Calu3 (cell line): ENCODE measurements at places on chromosomes 3 and 15.
A peak's percentile ranks its signal among the peaks of the same experiment; 100 is the strongest.

DNA sequence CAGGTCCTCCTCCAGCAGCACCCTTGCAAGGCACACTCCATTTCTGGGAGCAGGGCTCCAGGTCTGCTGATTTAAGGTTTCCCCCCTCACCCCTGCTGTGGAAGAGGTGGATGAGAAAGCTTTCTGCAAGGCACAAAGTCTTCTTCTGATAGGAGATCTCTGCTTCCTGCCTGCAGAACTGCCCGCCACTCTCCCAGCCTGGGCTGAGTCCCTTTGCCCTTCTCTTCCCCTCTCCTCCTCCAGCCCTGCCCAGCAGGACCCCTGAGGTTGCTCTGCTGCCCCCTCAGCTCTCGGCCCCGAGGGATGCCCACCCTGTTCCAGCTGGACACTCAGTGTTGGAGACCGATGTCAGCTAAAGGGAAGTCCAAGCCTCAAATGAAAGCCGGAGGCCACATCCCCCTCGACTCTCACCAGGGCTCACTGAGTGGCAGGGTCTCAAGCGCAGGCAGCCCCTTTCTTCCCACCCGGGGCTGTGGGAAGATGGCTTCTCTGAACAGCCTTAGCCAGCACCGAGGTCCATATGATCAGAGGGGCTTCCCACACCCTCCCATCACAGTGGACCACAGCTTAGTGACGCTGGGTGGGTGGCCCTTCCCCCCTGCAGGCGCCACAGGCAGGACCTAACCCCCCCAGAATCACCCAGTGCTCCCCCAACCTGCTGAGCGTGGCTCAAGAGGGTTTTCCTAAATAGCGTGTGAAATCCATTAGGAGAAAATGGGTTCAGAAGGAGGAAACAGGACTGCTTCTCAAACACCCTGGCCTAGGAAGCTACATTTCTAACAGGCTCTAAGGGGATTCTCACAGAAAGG lies 4.0 kb downstream of the ATP10A start:
- DNase-seq: no peak

DNA sequence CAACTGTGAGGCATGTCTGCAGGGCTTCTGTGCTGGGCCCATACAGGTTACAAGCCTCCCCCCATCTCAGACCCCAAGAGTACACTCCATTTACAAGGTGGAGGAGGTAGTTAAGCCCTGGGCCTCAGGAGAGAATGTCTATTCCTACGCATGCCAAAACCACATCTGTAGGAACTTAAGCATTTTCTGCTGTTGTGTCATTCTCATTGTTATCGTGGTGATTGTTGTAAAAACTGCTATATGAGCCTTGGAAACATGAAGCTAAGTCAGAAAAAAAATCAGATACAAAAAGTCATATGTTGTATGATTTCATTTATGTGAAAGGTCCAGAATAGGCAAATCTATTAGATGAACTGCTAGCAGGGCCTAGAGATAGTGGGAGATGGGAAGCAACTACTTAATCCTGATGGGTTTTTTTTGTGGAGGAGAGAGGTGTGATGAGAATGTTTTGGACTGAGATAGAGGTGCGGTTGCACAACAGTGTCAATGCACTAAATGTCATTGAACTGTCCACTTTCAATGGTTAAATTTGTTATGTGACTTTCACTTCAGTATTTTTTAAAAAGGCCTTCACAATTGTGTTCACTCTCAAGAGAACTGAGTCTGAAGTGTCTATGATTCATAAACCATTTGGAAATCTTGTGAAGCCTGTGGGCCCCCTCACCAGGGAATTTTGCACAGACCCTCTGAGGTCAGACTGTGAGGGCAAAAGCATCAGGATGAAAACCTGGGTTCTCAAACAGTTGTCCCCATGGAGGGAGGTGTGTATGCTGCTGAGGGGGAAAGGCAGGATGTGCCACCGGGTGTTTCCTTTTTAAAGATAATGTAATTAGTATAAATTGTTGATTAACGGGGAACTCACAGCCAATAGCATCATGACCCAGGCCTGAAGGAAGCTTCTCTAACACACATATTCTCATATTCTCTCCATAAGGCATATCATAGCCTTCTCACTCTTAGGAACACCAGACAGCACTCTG lies 3.2 kb downstream of the RTP3 start:
- DNase-seq: no peak

DNA sequence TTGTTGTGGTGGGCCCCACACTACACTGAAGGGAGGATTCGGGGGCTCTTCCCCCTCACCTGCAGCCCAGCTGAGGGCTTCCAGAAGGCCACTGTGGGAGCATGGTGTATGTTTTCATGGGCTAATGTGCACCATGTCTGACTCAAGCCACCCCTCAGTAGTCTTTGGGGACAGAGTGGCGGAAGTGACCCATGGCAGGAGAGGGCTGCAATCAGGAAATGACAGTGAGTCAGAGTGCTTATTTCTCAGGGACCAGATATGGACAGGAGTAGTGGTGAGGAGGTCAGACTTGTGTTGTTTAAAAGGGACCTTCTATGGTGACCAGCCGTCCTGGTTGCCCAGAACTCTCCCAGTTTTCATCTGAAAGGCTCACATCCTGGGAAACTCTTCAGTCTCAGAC lies 32.8 kb upstream of the SLC9A9 start:
- no peak for DNase-seq

DNA sequence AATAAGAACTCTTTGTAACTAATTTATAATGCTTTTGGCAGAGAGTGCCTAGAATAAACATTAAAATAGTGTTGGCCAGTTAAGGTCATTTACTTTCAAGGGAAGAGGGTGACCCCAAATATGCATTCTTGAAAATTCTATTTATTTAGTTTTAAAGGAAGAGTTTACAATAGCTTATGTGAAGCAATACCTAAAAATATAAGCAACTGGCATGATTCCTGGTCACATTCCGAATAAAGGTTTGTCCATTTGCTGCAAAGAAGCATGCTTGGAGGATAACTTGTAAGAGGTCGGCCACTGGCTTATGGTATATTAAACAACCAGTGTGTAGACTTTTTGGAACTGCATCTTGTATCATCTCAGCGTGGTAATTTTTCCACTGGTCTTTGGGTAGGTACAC lies 10.2 kb downstream of the MITF start:
- no peak for DNase-seq

DNA sequence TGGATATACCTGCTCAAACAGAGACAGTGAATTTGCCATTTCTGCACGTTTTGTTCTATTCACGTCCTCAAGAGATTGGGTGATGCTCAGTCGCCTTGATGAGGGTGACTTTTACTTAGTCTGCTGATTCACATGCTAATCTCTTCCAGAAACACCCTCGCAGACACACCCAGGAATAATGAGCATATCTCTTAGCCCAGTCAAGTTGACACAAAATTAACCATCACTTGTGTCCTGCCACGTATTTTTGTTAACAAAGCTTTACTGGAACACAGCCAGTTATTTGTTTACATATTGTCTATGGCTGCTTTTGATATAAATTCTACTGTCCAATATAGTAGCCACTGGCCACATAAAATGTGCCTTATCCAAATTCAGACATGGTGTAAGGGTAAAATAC lies 218.3 kb downstream of the FHIT start:
- DNase-seq: no peak

DNA sequence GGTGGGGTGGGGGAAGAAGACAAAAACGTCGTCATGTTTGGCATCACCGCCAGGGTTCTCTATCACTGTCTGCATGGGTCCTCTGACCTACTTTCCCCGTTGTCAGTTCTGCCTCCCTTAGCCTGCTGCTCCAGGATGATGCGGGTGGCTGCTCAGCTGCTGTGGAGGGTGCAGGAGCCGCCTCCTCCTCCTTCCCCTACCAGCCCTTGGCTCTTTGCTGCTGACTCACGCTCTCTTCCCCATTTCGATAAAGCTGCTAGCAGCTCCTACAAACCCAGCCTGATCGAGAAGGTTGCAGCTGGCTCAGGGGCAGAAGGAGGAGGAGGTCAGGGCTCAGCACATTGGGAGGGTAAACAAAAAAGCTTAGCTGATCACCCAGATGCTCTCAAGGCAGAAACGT lies 49.5 kb upstream of the SEC13 start:
- no peak for DNase-seq

DNA sequence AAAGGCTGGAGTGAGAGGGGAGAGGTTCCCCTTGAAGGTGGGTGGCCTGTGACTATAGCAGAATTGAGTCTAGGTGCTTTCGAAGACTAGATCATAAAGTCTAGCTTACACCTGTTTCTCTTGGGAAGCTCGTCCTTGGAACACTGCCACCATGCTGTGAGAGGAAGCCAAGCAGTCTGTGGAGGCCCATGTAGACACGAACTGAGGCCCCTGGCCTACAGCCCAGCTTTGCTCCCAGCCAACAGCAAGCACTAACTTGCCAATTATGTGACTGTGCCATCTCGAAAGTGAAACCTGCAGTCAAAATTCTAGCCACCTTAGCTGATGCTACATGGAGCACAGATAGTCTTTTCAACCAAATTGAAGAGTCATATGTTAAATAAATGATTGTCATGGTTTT lies 190.5 kb upstream of the NECTIN3 start:
- peak; percentile 27 for DNase-seq

- DNase-seq: no peak
These were observed 63.4 kb upstream of the PSMD6 start for GRCh38 chr3:64086479-64087252.

- DNase-seq: peak; percentile 10
These were observed 37.4 kb downstream of the ZNF860 start for GRCh38 chr3:32018757-32019564.

DNA sequence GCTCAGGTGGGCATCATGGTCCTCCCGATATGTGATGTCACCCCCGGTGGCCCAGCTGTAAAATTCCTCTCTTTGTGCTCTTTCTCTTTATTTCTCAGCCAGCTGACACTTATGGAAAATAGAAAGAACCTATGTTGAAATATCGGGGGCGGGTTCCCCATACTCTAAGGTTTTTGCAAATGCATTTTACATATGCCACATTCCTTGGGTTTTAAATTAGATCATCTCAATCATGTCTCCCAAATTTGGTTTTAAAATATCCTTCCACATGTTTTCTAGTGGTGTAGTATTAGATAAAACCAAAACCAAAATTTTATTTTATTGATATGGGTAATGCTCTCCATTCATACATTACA lies 4.4 kb upstream of the TMEM62 start:
- DNase-seq: no peak

DNA sequence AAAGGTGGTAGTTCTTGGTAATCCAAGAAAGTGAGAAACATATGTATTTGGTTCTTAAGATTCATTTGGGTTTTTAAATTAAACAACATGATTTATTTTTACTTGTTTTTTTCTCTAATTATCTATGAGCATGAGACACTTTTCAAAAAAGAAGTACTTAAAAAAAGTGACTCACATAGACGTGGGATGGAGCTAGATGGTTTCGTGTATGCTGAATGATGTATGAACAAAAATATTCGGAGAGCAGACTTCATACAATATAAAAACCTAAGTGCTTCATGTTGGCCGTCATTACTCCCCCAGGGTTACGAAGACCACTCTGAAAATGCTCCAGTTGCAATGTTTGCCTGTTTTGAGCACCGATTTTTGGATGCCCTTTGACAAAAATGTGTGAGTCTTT lies 90.9 kb downstream of the RORA start:
- no peak for DNase-seq

DNA sequence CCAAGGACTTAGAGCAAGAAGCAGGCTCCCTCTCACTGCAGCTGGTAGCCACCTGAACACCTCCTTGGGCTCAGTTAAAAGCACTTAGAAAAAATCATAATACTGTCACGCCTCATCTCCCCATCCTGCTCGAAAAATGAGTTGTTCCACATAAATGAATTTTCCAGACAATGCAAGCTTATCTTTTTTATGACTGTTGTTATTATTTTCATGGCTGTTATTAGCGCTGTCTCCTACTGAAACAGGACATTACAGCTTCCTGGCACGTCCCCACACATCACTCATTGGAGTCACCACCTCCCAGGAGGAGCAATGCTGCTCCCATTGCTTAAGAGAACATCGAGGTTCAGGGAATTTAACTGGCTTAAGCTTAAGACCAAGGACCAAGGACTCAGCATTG lies 26.5 kb downstream of the CCDC33 start:
- DNase-seq: no peak

DNA sequence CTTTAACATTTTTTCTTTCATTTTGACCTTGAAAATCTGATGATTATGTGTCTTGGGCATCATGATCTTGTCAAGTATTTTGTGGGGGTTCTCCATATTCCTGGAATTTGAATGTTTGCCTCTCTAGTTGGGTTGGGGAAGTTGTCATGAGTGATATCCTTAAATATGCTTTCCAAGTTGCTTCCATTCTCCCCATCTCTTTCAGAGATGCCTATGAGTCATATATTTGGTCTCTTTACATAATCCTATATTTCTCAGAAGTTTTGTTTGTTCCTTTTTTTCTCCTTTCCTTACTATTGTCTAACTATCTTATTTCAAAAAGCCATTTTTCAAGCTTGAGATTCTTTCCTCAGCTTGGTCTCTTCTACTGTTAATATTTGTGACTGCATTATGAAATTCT lies 69.0 kb upstream of the CCDC80 start:
- DNase-seq: no peak

GRCh38 chr3:168604767-168605166 lies 509.0 kb upstream of the GOLIM4 start:
- DNase-seq: no peak

- no peak for DNase-seq
These were observed 113.1 kb downstream of the POLR2M start for GRCh38 chr15:57819646-57820045.

DNA sequence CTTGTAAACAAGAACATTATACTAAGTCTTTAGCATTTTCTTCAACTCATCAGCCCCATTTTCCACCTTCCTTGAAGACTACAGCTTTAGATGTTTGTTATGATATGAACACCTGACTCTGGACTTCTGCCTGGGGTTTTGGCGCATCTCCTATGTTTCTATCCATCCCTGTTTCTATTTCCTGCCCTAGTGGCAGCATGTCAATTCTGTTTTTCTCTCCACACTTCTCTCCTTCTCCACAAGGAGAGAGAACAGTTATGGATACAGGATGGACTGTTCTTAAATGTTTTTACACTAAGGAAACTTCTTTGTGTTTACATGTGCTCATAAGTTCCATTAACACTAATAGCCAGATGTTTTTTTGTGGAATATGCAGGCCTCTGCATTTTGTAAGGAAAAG lies 423.3 kb upstream of the IL12A start:
- DNase-seq: no peak

GRCh38 chr3:37227870-37228549 lies 53.6 kb upstream of the LRRFIP2 start:
- no peak for DNase-seq

DNA sequence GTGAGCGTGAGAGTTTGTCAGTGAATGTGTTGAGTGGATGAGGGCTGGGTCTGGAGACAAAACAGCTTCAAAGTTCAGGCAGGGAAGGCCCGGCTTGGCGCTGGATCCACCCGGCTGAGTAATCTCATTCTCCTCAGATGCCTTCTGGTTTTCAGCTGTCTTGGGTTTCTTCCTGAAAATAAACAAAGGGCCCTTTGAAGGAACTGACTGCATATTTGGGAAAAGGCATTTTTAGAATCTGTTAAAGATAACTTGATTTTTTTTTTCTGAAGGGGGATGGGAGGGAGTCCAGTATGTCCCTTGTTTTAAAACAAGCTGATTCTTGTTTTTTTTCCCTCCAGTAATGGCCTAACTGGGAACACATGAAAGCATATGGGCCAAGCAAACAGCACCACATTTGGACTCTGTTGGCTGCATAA lies 86.4 kb downstream of the TIGIT start:
- DNase-seq: peak; percentile 14

GRCh38 chr3:129593595-129594339 lies 12.7 kb downstream of the PLXND1 start:
- DNase-seq: no peak
